Lung (tissue), 17 donors: ENCODE measurements at places on chromosomes 5 and 9. TPM values are rescaled to one million over a fixed set of nuclear protein-coding genes. Genes with fewer than 3 reads are reported as not detected.

The PHYHD1 gene
- polyA plus RNA-seq: 21.4 TPM

The NSUN2 gene
- polyA plus RNA-seq: 36.6 TPM

The STOM gene
- 413 TPM for polyA plus RNA-seq

GRCh38 chr5:148910686-148911361, 84.4 kb downstream of the ADRB2 start:
- DNase-seq: no peak

DNA sequence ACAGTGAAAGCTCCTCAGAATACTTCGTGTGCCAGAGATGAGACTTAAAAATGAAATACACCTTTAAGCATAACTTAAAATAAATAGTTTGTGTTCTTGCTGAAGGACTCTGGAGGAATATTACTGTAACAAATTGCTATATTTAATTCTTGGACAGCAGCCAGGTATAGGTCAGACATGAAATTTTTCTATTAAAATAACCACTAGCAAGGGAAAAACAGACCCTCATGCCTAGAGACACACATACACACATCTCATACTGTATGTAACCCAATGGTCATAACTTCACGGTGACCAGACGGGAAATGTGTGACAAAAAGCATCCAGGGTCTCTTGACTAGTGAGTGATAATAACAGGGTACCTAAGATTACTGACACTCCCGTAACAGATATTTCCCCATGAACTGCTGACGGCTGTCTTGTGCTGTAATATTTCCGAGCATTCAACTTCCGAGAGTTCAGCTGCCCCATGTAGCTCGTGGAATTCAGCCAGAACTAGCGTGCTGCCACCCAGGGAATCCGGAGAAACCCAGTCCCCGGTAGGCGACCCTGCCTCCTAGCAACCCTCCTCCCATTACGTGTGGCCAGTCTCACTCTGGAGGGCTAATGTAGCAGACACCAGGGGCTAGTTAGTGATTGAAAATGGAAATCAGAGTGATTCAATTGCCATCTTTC, 2295.1 kb upstream of the WWC1 start:
- DNase-seq: peak; percentile 13

GRCh38 chr5:170280011-170280493, 17.5 kb downstream of the LCP2 start:
- DNase-seq: no peak

DNA sequence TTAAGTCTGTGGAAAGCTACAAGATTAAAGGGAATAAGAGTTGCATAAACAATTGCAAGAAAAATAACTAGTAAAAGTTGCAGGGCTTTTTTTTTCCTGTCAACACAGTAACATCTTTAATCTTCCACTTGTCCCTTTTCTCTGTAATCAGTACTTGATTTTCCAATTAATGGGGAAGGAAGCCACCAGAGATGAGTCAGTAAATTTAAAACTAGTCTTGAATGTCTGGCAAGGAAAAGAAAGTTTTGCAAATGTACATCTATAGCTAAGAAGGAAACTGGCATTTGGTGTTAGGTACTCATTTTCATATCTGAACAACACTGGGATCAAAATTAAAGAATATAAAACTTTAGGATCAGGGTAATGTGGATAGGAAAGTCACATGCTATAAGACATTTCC, 17.1 kb downstream of the DAP start:
- DNase-seq: no peak

GRCh38 chr5:139207297-139208000, 9.3 kb upstream of the SIL1 start:
- no peak for DNase-seq

- DNase-seq: no peak
These were observed 1711.9 kb upstream of the CDH9 start for GRCh38 chr5:28750251-28750650.

DNA sequence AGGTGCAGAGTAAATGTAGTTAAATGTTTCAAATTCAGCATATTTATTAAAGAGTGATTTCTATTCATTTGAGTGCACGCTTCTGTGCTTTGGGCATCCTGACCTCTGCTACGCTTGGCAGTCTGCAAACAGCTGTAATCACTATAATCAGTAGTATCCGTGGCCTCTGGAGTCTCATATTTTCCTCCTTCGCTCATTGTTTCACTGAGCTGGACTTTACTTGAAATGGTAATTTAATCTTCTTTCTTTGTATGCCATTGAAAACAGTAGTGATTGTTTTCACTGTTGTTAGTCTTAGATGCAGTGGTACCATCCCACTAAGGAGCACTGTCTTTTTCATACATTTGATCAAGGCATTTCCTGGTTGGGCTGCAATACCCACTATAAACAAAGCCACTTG, 43.5 kb upstream of the CAVIN4 start:
- DNase-seq: no peak

- no peak for DNase-seq
These were observed 105.2 kb downstream of the WNK2 start for GRCh38 chr9:93288891-93289883.

- no peak for DNase-seq
These were observed 312.5 kb downstream of the CETN3 start for GRCh38 chr5:90097082-90097477.

DNA sequence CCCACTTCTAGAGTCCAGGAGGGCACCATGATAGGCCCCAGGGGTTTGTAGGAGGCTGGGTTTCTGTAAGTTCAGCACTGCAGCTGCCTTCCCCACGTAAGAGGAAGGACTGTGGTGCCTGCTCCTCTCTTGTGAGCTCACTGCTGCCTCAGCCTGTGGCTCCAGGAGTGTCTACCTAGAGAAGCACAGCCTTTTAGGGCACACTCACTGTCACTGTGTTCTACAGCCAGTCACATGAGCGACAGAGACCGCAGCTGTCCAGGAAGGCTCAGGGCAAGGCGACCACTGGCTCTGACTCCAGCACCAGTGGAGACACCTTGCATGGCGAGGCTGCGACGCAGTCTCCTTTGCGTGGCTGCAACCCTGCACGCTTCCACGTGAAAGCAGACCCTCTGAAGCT, 72.8 kb downstream of the OTULIN start:
- DNase-seq: no peak
